Stimulated activated CD8-positive, alpha-beta memory T cell treated with anti-CD3 and anti-CD28 coated beads, Interleukin-4, amount 100 ng/mL, for 24 hours (primary cell): ENCODE measurements at places on chromosomes 13 and 19.

DNA sequence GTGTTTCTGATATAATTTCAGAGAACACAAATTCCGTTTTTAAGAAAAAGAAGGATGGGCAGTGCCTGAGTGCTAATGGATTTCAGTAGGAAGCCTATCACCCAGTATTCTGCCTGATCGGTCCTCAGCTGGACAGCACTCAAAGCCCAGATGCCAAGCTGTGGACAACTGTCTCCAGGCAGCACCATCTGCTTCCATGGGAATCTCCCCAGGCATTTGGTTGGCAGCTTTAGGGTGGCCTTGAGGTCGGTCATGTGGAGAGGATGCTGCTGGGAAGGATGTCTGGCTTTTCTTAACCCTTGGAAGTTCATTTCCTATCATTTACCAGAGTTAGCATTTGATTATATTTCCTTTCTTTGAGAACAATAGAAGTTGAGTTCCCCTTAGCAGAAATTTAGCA is 311.7 kb downstream of the TBC1D4 start:
- no peak for DNase-seq

- no peak for DNase-seq
Measured at GRCh38 chr19:2529473-2529918, 53.6 kb downstream of the GADD45B start.

- DNase-seq = no peak
Measured at GRCh38 chr19:34597596-34597995, 79.4 kb downstream of the SCGB2B2 start.

DNA sequence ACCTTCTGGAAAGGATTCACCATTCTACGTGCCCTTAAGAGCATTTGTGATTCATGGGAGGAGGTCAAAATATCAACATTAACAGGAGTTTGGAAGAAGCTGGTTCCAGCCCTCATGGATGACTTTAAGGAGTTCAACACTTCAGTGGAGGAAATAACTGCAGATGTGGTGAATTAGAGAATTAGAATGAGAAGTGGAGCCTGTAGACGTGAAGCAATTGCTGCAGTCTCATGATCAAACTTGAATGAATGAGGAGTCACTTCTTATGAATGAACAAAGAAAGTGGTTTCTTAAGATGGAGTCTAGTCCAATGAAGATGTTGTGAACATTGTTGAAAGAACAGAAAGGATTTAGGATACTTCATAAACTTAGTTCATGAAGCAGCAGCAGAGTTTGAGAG is 129.1 kb downstream of the TNFRSF19 start:
- no peak for DNase-seq

GRCh38 chr19:46786236-46787039 is 2.0 kb downstream of the SLC1A5 start:
- DNase-seq = peak; percentile 75

GRCh38 chr13:50449465-50449864 is 394.0 kb downstream of the DLEU7 start:
- DNase-seq = no peak

DNA sequence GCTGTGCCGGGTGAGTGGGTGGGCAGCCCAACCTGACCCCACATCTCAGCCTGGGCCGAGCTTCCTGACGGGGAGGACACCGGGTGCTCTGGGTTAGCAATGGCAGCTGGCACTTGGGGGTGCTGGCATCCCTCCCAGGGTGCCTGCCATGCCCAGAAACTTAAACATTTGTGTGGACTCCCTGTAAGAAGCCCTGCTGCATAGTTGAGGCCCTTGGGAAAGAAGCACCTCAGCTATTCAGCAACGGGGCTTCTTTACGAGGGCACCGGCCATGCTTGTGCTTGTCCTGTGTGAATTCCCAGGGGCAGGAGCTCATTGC is 33.8 kb upstream of the MEDAG start:
- no peak for DNase-seq

DNA sequence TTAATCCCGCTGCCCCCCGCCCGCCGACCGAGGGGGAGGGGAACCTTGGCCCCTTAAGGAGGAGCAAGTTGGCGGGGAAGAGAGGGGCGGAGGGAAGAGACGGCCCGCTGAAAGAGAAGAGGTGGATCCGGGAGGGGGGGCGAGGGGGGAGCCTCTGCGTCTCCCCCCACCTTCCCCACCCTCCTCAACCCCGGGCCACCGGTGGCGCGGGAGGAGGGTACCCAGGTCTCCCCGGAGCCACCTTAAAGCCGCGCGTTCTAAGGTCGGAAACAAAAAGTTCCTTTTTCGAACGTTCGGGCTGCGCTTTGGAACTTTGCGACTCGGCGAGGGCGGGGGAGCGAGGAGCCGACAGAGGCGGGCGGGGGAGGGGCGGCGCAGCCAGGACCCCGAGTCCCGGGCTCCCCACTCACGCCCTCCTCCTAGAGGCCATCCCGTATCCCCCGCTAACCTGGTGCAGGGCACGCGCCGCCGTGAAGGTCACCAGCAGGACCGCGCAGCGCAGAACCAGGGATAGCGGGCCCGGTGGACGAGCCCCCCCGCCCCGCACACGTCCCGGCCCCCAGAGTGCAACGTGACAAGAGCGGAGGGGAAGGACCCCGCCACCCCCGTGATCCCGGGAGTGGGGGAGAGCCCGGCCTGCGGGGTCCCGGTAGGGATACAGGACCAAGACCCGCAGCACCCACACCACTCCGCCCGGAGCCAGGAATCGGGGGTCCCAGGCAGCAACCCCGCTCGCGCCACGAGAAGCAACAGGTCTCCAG is 659 bp downstream of the ERF start:
- peak; percentile 65 for DNase-seq

DNA sequence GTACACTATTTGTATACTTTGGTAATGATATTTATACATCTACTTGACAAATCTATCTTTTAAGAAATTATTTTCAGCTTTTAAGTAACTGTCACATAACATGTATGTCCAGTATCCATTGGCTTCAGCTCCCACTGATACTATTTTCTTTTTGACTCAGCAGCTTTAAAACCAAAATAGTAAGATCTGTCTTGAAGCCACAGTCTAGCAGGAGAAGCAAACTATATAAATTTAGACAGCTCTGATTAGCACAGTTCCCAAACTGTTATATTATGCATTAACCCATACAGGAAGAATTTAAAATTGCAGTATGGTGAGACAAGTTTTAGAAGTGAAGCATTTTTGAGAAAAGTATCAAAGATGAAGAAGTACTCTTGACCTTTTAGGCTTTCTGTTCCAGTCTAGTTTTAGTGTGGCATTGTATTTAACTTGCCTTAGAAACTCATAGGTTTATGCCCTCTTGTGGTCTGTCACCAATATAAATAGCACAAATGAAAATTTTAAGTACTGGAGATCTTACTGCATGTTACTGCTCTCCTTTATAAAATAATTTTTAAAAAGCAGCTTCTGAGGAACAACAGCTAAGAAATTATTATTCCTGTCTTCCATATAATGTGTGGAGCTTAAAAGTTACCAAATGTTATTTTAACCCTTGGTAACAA is 24.7 kb downstream of the URI1 start:
- DNase-seq = no peak

GRCh38 chr19:2089001-2089711 is 7.0 kb downstream of the MOB3A start:
- no peak for DNase-seq

GRCh38 chr19:2800506-2800905 is 15.2 kb downstream of the THOP1 start:
- no peak for DNase-seq

GRCh38 chr13:75299913-75300862 is 181.8 kb downstream of the TBC1D4 start:
- DNase-seq = no peak

- DNase-seq = no peak
Measured at GRCh38 chr13:51734786-51735185, 69.2 kb downstream of the DHRS12 start.

- no peak for DNase-seq
Measured at GRCh38 chr19:38089440-38089839, 134.6 kb downstream of the DPF1 start.

- DNase-seq = no peak
Measured at GRCh38 chr19:47351548-47351947, 2.4 kb downstream of the DHX34 start.

- DNase-seq = no peak
Measured at GRCh38 chr19:8321986-8322637, 816 bp downstream of the RPS28 start.

DNA sequence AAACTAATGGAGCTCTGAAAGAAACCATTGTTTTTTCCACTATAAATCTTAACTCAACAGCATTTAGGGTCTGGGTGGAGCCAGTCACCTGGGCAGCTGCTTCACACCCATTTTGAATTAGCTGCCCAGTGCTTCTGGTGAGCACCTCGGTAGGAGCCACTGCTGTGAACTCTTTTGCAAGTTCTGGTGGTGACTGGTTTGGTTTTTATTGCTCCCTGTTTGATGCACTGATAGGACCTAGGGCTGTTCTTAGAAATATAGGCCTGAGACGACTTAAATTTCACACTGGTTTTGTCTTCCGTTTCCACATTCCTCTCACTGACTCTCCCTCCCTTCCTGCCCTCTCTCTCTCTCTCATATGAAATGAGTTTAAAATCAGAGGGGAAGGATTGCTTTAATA is 103.9 kb downstream of the GGACT start:
- DNase-seq = no peak

- DNase-seq = peak; percentile 51
Measured at GRCh38 chr19:41792513-41793413, 3.6 kb upstream of the CEACAM3 start.

DNA sequence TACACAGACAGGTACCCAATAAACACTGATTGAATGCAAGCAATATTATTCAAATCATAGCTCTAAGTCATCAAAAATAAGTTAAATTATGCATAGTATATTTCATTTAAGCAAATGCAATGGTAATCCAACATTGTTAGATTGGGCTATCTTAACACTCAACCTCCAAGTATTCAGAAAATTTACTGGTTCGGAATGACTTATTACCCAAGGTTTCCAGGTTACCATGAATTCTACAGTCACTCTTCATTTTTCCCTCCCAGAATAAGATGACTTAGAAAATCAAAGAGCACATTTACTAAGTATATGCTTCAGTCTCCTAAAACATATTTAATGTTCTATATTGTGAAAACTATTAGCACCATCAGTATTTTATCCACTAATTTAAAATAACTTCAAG is 6.0 kb downstream of the UBL3 start:
- DNase-seq = no peak

DNA sequence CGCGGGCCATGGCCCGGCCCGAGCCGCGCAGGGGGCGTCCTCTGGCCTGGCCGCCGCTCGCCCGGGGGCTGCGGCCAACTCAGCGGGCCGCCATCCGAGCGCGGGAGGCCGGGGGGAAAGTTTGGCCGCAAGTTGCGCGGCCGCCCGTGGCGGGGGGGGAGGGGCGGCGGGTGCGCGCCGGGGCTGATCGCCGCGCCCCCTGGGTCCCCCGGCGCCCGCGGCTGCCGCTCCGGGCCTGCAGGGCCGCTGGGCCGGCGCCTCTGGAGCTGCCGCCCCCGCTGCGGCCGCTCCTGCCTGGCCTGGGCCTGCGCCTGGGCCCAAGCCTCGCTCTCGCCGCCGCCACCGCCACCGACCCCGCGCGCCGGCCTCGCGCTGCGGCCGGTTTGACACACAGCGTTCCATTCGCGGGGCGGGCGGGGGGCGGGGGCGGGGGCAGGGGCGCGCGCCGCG is at the start of gene NR2F6:
TSS of gene NR2F6 (minus strand) at position 385 of the 450 bp plus-strand sequence. CDS start 699 bp downstream, outside the sequence.
- DNase-seq = no peak

- DNase-seq = no peak
Measured at GRCh38 chr13:69999875-70000274, 107.8 kb upstream of the ATXN8OS start.

DNA sequence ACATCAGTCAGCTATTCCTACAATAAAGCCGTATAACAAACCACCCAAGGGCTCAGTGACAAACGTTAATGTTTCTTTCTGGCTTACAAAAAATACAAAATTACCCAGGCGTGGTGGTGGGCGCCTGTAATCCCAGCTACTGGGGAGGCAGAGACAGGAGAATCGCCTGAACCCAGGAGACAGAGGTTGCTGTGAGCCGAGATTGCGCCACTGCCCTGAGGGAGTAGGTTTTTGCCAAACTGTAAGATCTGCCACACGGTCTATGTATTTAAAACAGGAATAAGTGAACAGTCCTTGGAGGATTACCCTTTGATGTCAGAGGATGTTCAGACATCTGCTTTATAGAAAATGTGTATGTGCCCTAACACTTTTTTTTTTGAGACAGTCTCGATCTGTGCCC is 105.8 kb downstream of the DPF1 start:
- no peak for DNase-seq

- no peak for DNase-seq
Measured at GRCh38 chr19:11452620-11453310, 17.3 kb downstream of the PRKCSH start.

DNA sequence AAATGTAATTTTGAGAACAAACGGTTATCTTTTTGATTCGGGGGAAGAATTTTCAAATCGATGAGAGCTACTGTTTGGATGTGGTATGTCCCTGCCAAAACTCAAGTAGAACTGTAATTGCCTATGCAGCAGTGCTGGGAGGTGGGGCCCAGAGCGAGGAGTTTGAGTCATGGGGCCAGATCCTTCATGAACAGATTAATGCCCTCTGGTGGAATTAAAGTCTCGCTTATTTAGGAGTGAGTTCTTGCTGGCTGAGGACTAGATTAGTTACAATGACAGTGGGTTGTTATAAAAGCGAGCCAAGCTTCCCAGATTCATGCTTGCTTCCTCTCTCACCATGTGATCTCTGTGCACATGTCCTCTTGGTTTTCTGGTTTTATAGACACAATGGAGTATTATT is 11.8 kb upstream of the PRR20A start:
- DNase-seq = no peak
